ENCODE measurements at places on chromosomes 7 and 10. TPM values are rescaled to one million over a fixed set of nuclear protein-coding genes. Genes with fewer than 3 reads are reported as not detected.

- no peak for DNase-seq
These were observed 49.7 kb downstream of the CDK1 start for GRCh38 chr10:60827791-60828488.

GRCh38 chr10:78706256-78706655 lies 362.5 kb upstream of the ZMIZ1 start:
- no peak for DNase-seq

DNA sequence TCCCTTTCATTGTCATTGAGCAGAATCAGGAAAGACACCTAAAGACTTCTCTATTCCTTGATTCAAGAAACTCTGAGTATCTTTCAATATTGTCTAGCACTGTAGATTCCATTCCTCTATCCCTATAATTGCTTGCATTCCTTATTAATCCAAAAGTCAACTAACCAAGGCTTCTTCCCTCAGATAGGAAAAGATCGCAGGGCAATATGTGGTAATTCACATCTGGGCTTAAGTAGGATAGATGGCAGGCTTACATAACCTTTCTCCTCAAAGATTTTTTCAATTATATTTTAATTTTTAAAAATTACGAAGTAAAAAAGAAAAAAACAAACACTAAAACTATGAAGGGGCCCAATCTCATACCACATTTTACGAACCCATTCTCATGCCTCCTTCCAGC lies 7.1 kb upstream of the ARHGAP21 start:
- DNase-seq = no peak

GRCh38 chr10:80283536-80284199 lies 5.8 kb downstream of the MAT1A start:
- DNase-seq = no peak

DNA sequence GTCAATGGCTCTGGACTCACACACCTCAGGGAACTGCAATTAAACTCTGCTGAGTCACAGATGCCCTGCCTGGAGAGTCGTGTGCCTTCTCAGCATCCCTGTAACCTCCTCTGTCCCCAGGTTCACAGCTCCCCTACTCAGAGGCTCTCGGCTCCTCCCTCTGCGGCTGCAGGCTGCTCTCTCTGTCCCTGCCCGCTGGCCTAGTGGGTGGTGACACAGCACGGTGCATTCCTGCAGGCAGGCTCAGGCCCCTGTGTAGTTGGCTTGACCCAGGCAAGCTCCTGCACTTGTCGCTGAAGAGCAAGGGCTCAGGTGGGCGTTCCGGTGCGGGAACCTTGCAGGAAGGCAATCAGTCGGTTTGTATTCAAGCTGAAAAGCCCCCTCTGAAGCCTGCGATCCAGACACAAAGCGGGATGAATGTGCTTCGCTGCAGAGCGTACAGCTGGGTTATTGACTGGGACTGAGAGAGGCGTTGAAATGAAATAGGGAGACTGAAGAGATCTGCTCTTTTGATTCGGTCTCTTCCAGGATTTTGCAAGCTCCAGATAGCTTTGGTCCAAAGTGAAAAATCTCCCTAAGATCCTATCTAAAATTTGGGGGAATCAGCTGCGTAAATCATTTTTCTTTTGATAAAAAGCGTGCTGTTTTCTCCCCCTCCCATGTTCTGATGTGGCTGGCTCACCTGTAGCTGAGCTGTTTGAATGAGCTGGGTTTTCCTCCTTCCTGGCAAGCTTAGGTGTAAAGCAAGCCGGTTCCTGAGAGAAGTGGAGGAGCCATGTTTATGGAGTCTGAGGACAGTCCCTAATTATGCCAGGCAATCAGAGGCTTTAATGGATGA lies 208.7 kb upstream of the PHYHIPL start:
- no peak for DNase-seq

- no peak for DNase-seq
These were observed 1.1 kb upstream of the TFAM start for GRCh38 chr10:58384095-58384494.

- DNase-seq = no peak
These were observed 20.8 kb upstream of the PTF1A start for GRCh38 chr10:23171232-23171876.

- DNase-seq = no peak
These were observed 86.7 kb upstream of the PRKAR2B start for GRCh38 chr7:106957766-106958165.

- DNase-seq = no peak
These were observed 34.2 kb downstream of the CYP17A1 start for GRCh38 chr10:102802920-102803534.

- DNase-seq = no peak
These were observed 83.5 kb downstream of the PRR15 start for GRCh38 chr7:29647020-29647654.

- DNase-seq = no peak
These were observed 553.0 kb downstream of the TCERG1L start for GRCh38 chr10:130758529-130758928.

- no peak for DNase-seq
These were observed 78.3 kb downstream of the GRK5 start for GRCh38 chr10:119285495-119286267.

DNA sequence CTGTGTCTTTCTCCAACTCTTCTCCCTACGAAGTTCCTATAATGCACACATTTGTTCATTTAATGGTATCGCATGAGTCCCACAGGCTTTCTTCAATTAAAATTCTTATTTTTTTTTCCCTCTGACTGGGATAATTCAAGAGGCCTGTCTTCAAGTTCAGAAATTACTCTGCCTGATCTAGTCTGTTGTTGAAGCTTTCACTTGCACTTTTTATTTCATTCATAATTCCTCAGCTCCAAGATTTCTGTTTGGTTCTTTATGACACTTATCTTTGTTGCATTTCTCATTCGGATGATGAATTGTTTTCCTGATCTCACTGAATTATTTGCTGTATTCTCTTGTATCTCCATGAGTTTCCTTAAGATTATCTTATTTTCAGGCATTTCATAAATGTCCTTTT lies 103.9 kb downstream of the RSU1 start:
- DNase-seq = no peak

DNA sequence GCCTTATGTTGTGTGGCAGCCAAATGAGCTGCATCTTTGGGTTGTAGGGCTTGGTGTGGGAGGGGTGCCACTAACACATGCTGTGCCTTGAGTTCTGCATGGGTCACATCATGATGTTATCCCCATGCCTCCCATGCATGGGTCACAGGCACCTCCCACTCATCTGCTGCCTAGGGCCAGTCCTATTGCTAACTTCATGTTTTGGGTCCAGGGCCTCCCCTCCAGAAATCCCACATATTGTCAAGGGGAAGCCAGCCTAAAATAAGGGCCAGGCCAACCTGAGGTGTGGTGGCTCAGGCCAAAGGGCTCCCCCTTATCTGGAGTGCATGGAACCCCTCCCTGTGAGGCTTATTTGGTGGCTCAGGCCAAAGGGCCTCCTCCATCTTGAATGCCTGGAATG lies 299.0 kb downstream of the RPS24 start:
- no peak for DNase-seq

- DNase-seq = no peak
These were observed 126.4 kb upstream of the SDK1 start for GRCh38 chr7:3174515-3175284.

DNA sequence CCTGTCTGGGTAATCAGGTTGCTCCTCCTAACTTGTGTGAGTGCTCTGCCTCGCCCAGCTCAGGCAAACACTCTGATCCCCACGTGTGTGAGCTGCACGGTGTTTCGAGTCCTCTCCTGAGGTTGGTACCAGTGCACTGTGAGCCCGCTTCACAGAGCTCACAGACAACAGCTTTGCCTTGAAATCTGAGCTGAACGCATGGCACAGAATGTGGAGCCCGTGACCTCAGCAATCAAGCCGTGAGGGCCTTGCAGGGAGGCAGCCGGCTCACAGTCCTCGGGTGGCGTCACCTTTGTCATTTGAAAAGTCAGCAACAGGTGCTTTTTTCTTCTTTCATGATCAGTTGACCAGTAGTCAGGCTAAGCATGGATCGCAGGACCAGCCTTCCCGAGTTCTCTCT lies 60.2 kb upstream of the ADGRA1 start:
- DNase-seq = no peak

DNA sequence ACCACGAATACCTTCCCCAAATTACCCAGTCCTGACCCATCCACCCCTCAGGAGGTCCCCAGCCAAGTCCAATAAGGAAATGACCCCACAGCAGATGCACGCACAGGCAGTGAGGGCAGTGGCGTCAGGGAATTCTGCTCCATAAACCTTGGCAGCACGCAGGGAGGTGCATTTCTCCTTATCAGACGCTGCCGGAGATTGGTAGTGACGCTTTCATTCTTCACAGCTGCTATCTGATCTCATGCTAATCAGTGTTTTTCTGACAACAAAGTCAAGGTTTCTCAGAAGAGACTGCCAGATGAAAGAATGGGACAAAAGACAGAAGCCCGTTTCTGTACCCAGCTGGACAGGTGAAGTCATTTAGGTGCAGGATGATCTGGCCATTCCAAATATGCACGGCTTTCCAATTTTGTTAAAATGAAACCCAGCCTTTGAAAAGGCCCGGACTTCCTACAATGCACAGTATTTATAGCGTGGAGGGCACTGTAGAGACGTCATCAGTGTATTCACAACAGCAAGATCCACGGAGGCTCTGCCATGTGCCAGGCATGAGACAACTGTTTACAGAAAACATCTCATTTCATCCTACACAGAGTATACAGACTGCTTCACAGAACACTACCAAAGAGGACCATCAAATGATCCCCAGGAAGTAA lies 35.3 kb downstream of the DIP2C start:
- DNase-seq = no peak

DNA sequence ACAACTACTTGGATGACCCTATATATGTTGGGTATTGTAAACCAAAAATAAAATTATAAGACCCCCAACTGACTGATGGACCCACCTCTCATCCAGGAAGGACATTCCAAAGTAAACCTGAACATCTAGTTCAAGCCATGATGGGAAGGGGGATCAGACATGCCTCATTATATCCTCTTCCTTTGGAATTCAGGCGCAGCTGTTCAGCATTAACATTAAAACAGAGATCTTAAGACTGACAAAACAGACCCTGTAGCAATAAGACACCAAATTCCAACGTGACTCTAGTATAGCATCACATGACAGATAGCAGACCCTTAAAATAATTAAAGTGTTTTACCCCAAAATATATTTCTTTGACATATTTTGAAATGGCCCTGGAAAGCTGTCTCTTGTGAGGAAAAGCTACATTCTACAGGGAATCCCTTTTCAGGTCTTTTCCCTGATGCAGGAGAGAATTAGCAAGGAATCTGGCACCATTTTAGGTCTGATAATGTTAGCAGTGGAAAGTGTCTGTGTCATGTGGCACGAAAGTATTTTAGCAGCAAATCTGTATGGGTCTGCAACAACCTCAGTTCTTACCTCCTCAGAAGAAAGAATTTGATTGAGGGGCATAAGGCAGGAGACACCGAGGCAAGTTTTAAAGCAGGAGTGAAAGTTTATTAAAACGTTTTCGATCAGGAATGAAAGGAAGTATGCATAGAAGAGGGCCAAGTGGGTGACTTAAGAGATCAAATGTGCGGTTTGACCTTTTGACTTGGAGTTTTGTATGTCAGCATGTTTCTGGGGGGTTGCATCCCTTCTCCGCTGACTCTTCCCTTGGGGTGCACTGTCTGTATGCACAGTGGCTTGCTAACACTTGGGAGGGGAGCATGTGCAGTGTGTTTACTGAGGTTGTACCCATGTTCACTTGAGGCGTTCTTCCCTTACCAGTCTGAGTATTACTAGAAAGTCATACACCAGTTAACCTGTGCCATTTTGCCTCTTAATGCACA lies 236.6 kb upstream of the PPP1R3A start:
- no peak for DNase-seq

DNA sequence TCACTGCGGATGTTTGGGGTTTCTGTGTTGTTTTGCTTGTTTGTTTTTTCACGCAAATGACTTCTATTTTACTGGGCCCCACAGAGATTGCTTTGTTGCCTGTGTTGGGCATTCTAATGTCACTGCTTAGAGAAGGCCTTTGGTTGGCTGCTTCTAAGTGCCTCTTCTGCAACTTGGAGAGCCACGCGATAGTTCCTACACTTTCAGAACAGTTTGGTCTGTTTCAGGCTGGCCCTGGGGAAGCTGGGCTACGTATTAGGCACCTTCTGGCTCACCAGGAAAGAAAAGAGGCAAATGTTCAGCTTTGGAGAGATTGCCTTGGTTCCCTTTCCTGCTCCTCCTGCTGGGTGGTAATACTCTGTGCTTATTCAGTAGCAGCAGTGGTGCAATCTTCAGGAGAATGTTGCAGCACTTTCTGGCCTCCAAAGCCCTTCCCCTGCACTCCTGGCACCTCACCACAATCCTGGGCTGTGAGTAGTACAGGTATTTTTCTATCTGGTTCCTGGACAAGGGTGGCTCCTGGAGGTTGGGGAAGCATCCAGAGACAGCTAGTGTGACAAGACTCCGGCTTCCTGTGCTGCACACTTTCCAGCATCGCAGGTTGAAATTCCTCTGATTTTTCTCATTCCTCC lies 1.2 kb downstream of the ANTXRL start:
- DNase-seq = no peak

GRCh38 chr10:78025685-78026364 lies 3.5 kb downstream of the POLR3A start:
- no peak for DNase-seq

DNA sequence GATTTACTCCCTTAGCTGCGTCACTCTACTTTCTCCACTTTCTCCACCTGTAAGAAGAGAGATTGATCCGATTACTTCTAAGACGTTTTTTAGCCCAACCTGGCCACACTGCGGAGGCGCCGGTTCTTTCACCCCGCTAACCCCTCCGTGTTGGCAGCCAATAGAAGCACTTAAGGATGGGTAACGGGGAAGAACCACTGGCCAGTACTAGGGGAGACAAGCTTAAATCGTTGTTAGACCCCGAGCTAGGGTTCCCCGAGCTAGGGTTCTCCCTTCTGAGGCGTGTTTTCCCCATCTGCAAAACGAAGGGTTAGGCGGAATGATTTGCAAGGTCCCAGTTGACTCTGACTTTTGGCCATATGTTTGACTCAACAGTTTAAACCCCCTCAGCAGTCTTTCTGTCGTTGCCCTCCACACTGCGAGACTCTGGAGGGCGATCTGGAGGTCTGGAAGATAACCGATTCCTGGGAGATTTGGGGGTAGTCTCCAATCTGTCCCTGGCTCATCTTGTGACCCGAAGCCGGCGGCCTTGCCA lies 644 bp downstream of the UMAD1 start:
- DNase-seq = peak; percentile 23

Gene CCZ1B
- 63.3 TPM for polyA plus RNA-seq

Gene CPN1
- 3.2 TPM for polyA plus RNA-seq

Gene OTUD1
- 28.4 TPM for polyA plus RNA-seq

Gene IFIT1B
- 0.11 TPM for polyA plus RNA-seq

Gene SLC16A12
- 33.0 TPM for polyA plus RNA-seq

Gene CTAGE15
- polyA plus RNA-seq = not detected

Gene PAX4
- not detected for polyA plus RNA-seq

Gene PLCE1
- polyA plus RNA-seq = 36.8 TPM

Gene GDF10
- 1.1 TPM for polyA plus RNA-seq

Gene TASOR2
- polyA plus RNA-seq = 30.8 TPM

Gene TCAF2
- polyA plus RNA-seq = 2.5 TPM

Gene GBX1
- not detected for polyA plus RNA-seq

Gene SLC26A3
- 0.40 TPM for polyA plus RNA-seq

Gene RAMP3
- polyA plus RNA-seq = 10.0 TPM

Gene RBP3
- polyA plus RNA-seq = 0.15 TPM

Gene ZC3HAV1L
- 20.0 TPM for polyA plus RNA-seq

Gene DNAJC1
- 32.8 TPM for polyA plus RNA-seq

Gene PIK3CG
- polyA plus RNA-seq = 3.5 TPM

Gene SPOCK2
- polyA plus RNA-seq = 150 TPM

Gene LRRC4
- polyA plus RNA-seq = 7.3 TPM

Gene PRSS37
- 0.08 TPM for polyA plus RNA-seq

Gene LRMDA
- polyA plus RNA-seq = 21.2 TPM
